ENCODE measurements at places on chromosomes 1 and 21.

DNA sequence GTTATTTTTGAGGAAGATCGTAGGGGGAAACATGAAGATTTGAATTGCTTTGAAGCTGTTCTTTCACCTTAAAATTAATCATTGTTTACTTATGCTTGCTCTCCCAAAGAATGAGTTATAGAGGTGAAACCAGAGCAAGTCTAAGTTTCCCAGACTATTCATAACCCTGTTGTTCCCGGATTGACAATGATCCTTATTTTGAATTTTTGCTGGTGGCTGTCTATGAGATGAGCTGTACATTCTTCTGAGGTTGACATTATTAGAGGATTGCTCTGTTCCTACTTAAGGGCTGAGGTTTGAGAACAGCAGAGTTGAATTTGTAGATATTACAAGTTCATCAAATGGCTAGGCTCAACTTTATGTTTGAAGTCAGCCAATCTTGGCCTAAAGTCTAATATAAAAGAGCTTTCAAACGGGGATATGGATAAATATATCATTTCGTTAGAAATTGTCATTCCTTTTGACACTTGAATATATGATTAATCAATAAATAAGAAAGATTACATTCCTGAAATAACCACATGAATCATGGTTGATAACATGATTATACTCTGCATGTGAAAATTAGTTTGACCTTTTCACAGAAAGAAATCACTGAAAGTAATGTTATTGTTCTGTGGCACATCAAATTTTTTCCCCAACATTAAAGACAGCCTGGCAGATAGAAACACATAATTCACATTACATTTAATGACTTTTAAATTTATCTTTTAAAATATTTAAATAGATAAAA is 19.1 kb upstream of the PDE4B start:
- DNase-seq, result no peak

GRCh38 chr1:180594723-180595122 is 36.0 kb downstream of the OVAAL start:
- DNase-seq, result no peak

- DNase-seq, result no peak
Observed at GRCh38 chr1:189693140-189693539, 784.5 kb downstream of the BRINP3 start.

DNA sequence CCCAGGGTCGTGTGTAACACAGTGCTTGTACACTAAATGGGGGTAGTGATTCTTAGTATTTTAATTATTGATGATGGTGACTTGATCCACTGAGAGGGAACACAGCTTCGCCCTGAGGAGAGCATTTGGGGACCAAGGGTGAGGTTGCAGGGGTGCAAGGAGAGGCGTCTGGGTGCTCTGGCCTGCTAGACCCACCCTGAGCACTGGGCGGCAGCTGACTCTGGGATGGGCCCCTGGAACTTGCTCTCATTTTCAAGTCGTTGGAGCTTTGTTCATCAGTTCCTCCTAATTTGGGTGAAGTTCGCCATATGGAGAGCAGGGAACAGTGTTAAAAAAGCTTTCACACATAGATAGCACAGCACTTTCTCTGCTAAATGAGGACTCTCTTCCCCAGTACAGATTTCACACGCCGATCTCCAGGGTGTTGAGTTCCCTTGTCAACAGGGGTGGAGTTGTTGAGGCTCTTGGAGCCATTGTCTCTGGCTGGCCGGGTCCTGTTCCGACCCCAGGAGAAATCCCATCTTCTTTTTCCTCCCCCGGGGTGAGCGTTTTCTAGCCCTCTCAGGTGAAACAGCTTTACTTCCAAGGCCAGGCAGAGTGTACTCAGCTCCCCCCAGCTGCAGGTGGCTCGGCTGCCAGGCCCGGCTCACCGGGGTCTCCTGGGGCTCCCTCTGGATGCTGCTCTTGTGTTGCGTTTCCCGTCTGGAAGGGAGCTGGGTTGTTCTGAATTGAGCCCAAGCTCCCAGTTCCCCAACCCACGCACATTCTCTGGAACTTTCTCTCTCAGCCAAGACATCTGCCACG is 367.4 kb downstream of the RPS6KC1 start:
- no peak for DNase-seq

DNA sequence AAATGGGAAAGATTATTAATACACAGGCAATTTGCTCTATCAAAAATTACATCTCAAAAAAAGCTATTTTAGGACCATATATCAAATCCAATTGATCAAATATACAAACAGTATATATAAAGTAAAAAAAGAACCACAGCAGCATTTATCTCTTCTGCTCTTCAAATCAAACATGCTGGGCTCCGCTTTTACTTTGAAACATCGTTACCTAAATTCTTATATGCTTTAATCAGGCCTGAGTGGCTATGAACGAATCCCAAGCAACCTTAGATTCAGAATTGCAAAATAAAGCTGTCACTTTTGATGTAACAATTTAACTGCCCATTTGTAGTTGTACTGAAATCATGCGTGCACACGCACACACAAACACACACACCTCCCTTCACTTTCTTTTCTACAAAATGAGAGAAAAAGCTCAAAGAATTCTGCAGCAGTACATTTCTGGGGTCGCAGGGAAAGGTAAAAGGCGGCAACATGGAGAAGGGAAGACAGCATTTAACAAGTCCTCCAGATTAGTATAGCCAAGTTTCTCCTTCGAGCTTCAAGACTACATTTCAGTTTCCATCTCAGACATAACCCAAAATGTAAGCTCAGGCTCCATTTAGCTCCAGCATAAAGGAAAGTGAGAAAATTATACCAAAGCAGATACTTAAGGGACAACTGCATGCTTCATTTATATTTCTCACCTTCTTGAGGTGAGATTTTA is 92.2 kb upstream of the TTC39A start:
- no peak for DNase-seq

- no peak for DNase-seq
Observed at GRCh38 chr21:33196941-33197374, 32.8 kb upstream of the IFNAR2 start.

DNA sequence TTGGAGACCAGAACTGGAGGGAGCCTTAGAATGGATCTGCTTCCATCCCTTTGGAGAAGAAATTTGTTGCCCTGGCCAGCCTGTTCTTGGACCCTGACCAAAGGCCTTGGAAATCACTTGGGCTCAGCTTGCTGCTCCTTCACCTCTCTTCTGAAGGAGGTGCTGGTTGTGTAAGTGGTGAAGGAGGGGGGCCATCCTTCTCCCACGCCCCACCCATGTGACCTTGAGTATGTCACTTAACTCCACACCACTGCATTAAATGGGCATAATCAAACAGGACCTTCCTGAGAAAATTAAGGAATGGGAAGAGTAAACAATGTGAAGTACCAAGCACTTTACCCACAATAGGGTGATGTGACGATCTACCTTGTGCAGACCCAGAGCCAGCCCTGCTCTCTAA is 68.3 kb upstream of the GJB5 start:
- DNase-seq, result no peak

- no peak for DNase-seq
Observed at GRCh38 chr21:36425286-36425685, 40.1 kb downstream of the CHAF1B start.

DNA sequence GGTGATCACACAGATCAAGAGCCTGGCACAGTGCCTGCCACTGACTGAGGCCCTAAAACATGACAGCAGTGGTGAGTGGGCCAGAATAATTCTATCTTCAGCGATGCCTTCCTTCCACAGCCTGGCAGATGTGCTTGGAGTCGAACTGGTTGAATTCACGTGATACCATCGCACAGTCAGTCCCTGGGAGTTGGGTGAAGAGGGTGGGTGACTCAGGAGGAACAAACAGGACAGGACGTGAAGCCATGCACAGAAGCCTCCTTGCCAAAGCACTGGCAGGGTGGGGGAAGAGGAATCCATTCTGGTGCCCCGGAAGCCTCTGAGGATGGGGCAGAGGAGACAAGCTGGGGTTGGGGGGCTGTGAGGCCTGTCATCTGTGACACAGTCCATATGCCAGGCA is 80.3 kb upstream of the WNT4 start:
- DNase-seq, result no peak

DNA sequence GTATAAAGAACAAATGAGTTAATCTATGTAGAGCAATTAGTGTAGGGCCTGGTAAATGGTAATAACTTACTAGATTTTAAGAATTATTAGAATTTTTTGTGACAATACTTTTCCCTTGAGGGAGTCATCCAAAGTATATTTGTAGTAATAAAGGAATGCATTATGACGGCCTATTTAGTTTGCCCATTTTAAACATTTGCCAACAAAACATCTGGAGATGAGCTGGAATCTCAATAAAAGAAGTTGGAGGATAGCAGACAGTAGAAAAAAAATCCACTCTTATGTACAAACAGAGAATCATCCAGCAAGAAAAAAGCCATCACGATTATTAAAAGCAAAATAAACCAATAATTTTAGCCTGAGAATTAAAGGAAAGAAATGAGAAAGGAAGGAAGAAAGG is 567.3 kb upstream of the ADAMTS5 start:
- no peak for DNase-seq

DNA sequence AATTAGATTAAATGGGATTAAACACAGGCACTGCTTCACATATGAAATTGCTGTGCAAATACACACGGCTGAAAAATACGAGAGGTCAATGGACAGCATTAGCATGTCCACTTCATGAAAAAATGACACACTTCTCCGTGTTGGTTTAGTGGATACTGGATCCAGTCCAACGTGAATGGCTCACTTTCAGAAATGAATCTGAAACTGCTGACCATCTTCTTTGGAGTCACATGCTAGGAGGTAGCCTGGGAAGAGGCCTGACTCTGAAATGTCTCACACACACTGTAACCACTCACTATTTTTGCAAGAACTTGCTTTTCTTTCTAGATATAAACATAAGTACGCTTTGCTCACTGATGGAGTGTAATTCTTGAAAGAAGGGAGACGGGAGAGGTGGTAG is 127.3 kb downstream of the HLCS start:
- DNase-seq, result no peak

GRCh38 chr1:230310381-230311163 is 115.6 kb downstream of the PGBD5 start:
- DNase-seq, result peak; percentile 18

DNA sequence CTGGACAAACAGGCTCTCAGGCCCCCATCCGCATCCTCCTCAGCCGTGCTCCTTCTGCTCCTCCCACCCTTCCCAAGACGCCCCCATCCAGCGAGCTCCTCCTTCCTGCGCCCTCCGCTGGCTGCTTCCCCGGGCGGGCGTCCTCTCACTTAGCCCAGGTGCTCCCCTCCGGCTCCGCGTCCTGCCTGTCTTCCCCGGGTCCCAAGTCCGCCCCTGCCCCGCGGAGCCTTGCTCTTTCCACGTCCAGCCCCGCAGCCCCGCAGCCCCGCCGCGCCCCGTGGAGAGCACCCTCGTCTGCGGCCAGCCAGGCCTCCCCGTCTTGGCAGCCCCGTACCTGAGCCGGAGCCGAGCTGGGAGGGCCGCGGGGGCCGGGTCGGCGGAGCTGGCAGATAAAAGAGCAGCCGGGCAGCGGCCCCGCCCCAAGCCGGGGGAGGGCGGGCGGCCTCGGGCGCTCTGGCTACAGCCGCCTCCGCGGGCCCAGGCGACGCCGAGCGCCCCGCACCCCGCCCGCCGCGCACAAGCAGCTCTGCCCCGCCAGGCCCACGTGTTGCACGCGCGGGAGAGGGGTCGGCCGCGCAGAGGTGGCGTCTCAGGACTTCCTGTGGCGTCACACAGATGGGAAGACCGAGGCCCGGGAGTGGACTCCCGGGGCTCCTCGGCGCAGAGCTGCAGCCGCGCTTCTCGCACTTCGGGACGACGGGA is at the start of gene PAQR7:
TSS of gene PAQR7 (minus strand) at position 555 of the 702 bp plus-strand sequence. CDS start 11,869 bp downstream, outside the sequence.
- DNase-seq, result peak; percentile 31

GRCh38 chr1:152159144-152159543 is at the start of gene RPTN:
Gene RPTN, minus strand, starts transcription at chr1:152159228. Its CDS starts 1,339 bp downstream, at chr1:152157889.
- DNase-seq, result no peak

DNA sequence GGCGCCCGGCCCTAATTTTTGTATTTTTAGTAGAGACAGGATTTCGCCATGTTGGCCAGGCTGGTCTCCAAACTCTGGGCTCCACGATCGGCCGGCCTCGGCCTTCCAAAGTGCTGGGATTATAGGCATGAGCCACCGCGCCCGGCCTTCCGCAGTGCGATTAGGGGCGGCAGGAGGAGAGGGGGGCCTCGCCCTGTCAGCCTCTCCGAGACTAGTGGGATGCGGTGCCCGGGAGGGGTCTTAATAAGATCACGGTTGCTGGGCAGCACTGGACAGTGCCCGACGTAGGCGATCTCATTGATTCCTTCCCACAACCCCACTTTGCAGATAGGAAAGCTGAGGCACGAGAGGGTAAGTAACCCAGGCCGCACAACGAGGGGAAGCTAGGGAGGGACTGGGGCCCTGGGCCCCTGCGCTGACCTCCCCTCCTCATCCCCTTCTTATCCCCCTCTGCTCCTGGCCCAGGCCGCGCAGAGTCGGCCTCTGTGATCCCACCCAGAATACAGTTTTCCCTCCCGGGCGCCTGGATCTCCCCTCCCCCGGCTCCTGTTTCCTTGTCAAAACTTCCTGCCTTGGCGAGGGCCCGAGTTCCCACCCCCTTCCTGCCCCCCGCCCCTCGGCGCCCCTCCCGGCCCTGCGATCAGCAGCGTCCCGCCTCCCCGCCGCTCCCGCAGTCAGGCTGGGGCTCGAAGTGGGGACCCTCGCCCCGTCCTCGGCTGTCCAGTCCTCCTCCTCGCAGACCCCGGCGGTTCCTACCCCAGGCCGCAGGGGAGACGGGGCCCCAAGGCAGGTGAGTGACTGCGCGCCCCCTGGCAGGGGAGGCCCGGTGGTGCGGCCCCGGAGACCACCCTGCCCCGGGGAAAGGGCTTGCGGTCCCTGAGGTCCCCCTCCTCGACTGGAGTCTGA is at the start of gene PEAR1:
TSS of gene PEAR1 (plus strand) at position 671 of the 906 bp plus-strand sequence. CDS start 10,209 bp downstream, outside the sequence.
- DNase-seq, result no peak
